CD4-positive, alpha-beta T cell treated with Interferon alpha-2 for 1 hour (primary cell): ENCODE measurements at places on chromosomes 2 and 18.

DNA sequence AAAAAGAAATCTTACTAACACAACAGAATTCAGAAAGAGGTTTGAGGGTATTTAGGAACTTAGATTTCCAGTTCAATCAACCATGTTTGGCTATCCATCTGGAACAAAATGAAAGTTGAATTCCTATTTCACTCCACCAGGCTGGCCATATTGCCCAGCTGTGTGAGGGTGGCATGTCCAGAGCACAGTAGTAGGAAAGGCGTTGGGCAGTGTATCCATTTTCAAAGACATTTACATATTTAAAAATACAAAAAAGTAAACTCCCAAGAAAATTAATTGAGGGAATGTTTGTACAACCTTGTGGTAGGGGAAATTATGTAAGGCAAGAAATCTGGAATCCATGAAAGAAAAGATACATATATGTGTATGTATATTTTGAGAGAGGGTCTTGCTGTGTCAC lies 21.5 kb upstream of the MSH2 start:
- DNase-seq = no peak

- no peak for DNase-seq
Measured at GRCh38 chr2:146392631-146393030, 1452.2 kb upstream of the ACVR2A start.

DNA sequence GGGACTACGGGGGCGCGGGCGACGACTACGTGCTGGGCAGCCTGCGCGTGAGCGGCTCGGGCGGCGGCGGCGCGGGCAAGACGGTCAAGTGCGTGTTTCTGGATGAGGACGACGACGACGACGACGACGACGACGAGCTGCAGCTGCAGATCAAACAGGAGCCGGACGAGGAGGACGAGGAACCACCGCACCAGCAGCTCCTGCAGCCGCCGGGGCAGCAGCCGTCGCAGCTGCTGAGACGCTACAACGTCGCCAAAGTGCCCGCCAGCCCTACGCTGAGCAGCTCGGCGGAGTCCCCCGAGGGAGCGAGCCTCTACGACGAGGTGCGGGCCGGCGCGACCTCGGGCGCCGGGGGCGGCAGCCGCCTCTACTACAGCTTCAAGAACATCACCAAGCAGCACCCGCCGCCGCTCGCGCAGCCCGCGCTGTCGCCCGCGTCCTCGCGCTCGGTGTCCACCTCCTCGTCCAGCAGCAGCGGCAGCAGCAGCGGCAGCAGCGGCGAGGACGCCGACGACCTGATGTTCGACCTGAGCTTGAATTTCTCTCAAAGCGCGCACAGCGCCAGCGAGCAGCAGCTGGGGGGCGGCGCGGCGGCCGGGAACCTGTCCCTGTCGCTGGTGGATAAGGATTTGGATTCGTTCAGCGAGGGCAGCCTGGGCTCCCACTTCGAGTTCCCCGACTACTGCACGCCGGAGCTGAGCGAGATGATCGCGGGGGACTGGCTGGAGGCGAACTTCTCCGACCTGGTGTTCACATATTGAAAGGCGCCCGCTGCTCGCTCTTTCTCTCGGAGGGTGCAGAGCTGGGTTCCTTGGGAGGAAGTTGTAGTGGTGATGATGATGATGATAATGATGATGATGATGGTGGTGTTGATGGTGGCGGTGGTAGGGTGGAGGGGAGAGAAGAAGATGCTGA lies 1.4 kb downstream of the SOX11 start:
- DNase-seq = no peak

DNA sequence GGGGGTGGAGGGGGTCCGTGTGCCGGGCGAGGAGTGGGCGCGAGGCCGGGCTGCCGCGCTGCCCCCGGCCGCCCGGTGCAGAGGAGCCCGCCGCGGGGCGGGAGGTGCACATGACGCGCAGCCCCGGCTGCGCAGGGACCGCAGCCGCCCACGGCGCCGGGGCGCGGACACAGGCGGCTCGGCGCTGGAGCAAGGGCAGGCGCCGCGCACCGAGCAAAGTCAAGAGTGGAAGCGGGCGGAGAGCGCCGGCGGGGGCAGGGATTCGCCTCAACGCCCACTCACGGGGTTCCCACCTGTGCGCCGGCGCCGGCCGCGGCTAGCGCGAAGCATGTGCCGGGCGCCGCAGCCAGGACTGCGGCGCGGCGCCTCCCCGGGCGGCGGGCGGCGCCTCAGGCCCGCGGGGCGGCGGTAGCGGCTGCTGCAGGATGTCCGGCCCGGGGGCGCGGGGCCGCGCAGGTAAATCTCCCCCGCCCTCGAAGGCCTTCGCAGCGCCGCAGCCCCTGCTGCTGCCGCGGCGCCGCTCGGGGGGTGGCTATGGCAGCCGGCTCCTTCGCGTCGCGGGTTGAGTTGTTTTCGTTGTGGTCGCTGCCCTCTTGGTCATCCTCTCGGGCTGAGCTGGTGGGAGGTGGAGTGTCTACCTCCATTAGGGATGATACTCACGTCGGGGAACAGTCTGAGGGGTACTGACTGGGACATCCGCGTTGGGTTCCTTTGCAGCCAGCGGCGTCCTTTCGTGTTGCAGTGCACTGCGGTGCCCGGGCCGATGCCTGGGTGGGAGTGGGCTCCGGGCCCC lies 216.3 kb upstream of the DTNA start:
- DNase-seq = no peak

DNA sequence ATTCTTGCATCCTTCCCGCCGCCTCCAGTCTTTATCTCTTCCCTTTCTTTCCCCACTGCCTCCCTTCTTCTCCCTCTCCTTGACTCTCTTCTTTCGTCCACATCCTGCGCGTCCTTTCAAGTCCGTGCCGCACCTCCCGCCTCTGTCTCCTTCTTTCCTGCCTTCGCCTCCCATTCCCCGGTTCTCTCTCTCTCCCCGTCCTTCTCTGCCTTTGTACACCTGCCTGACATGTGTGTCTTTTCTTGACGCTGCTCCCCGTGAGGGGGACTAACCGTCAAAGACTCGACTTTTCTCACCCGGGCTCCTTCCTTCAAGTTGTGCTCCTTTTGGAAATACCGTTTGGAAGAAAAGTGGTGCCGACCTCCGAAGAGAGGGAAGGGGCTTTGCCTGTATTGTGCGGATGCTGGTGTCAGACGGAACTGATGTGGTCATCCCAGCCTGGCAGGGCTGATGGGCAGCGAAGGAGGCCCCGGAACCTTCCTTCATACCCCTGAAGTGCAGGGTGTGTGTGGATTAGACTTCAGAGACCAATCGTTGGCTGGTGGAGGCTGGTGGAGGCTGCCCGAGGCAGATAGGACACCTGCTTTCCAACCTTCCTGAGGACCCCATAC lies 879 bp downstream of the TMEM178A start:
- DNase-seq = no peak

GRCh38 chr2:216363221-216363620 lies 9.1 kb downstream of the MARCHF4 start:
- no peak for DNase-seq

GRCh38 chr2:196172951-196173350 lies 1.6 kb upstream of the STK17B start:
- no peak for DNase-seq

DNA sequence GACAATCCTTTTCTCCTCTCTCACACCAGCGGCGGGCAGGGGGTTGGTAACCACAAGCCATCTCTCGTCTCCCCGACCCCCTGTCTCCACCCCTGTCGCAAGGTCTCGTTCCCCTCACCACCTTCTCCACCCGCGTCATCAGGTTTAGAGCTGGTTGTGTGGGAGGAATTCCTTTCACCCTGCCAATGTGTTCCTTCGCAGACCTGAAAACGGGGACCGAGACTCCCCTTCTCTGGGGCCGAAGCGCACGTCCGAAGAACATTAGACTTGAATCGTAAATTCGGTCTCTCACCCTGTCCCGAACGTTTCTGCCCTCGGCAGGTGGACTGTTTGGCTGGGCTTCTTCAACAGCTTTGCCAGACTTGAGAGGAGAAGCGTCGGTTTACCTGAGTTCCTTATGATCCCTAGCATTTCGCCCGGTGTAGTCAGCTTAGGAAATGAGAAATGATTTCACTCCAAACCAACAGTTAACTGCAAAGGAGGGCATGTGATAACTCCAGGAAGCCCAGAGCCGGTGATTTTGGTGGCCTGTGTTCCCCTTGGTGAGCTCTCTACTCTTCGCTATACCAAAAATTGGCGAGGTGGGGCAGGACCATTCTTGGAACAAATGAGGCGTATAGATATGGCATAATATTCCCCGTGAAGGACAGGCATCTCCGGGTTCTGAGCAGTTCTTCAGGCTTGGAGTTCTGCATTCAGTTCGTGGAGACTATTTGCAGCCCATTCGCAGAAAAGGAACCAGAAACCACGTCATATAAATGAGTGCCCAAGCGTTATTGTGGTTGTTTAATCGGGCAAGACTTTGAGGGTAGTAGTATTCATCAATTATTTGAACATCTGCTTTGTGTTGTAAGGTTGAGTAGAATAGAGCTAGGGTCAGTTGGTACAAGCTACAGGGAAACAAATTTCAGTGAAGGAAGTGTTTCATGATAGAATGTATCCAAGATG lies 694 bp downstream of the CFAP36 start:
- DNase-seq = peak; percentile 52

DNA sequence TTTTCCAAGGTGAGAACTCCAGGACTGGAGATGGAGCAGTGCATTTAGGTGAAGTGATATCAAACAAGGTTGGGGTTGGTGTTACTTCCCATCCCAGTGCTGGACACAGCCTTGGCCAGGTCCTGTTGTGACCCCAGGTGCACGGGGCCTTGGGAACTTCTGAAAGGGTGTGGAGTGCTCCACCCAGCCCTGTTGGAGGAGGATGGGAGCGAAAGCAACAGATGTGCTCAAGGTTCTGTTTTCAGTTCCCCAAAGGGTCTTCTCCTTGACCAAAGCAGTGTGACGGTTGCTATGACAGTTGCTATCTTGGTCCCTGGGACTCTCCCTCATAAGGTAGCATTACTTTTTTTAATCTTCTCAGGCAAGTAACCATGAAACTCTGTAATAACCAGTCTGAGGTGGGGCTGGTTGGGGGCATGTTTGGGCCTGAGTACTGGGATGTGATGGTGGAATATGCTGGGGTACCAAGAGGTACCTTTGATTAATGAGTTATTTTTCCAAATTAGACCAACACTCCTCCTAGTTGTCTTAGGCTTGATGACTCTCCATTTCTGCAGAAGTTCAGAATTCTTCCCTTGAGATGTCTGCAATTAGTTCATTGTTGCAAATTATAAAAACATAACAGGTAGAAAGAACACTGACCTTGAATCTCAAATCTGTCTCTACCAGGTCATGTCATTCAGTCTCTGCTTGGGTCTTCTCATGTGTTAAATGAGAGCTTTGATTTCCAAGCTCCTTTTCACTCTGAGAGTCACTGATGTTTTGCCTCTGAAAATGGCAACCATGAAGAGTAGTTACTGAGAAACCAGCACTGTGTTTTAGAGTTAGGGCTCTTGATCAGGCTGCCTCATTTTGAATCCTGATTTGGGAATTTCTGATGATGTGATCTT lies 154.5 kb downstream of the RPIA start:
- peak; percentile 69 for DNase-seq

- no peak for DNase-seq
Measured at GRCh38 chr2:160379399-160379798, 114.2 kb downstream of the RBMS1 start.

DNA sequence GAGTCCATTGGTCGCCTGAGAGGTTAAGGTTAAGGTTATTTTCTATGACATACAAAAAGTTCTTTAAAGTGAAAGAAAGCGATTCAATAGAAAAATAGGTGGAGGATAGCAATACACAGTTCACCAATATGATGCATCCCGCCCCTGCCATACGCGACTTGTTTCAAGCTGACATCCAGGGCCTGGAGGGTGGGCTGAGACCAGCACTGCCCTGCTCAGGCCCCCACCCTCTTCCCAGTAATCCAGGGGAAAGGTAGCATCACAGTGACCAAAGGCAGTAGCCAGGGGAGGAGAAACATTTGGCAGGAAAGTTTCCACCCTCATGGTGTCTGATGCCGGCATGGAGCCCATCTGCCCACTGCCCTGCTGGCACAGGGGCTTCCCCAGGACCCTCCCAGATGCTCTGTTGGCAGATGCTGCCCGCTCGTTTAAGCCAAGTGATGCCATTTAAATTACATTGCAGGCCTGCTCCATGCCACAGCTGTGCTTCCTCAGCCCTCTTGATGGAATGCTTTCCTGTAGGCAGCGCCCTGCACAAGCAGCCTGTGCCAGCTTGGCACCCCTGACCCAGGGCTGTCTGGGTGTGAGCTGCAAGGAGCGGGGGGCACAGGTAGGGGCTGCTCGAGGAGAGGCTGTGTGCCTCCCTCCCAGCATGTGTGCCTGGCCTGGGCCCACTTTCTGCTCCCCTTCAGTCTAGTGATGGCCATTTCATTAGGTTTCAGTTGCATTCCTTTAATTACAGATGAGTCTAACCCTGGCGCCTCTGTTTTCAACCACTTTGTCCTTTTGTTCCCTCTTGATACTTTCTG lies 10.7 kb upstream of the ANO7 start:
- DNase-seq = no peak

DNA sequence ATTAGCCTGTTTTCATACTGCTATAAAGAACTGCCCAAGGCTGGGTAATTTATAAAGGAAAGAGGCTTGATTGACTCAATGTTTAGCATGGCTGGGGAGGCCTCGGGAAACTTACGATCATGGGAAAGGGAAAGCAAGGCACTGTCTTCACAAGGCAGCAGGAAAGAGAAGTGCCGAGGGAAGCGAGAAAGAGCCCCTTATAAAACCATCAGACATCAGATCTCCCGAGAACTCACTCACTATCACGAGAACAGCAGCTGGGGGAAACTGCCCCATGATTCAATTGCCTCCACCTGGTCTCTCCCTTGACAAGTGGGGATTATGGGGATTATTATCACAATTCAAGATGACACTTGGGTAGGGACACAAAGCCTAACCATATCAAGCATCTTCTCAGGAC lies 23.3 kb downstream of the RHOB start:
- DNase-seq = no peak

GRCh38 chr2:126536605-126537200 lies 119.3 kb upstream of the GYPC start:
- DNase-seq = no peak

GRCh38 chr18:27750014-27750413 lies 426.9 kb downstream of the CDH2 start:
- DNase-seq = no peak

DNA sequence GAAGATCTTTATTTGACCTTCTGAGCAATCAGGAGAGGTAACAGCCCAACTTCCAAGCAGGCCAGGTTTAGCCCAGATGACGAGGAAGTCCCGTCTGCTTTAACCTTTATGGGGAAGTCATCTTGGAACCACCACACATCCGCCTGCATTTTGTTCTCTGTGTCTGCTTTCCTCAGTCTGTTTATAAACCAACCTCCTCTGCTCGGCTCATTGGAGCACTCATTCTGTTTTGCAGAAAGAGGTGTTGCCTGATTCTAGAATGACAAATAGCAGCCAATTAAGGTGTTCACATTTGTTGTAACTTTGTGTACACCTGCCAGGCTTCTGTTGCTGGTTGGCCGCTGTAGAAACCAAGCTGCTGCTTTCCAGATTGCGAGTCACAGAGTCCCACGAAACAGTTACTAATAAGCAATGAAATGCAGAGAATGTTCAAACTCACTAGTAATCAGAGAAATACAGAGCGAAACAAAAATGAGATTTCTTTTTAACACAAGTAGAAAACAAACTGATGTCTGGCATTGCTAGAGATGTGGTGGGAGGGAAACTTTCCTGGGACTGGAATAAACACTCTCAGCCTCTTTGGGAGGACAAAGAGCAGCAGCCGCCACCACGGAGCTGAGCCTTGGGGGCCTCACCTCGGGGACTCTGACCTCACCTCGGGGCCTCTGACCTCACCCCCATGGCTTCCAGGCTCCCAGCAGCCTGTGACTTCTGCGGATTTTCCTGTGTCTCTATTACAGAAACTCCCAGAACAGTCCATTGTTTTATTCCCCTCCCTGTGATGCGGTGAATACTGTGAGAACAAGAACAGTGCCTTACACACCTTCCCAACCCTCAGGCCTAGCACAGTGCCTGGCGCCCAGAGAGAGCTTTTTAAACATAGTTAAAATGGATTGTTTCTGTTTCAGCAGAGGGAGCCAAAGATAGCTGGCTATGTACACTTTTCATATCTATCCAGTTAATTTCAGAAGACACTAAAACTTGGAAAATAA lies 64.0 kb downstream of the MBP start:
- peak; percentile 73 for DNase-seq
